ENCODE measurements at places on chromosomes 2 and 18.
A peak's percentile ranks its signal among the peaks of the same experiment; 100 is the strongest.

DNA sequence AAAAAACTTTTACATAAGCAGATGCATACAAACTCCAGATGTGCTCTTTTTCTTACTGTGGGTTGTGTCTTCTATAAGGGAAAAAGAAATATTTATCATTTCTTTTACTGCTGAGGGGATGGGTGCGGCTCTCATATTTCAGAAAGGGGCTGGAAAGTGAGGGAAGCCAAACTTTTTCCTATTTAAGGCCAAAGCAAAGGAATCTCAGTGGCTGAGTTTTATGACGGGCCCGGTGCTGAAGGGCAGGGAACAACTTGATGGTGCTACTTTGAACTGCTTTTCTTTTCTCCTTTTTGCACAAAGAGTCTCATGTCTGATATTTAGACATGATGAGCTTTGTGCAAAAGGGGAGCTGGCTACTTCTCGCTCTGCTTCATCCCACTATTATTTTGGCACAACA is at the start of gene COL3A1:
TSS of gene COL3A1 (plus strand) at position 210 of the 400 bp plus-strand sequence. CDS start at position 327, 117 bp downstream.
- DNase-seq: peak; percentile 53

- peak; percentile 49 for DNase-seq
These were observed 137.4 kb downstream of the SMAD7 start for GRCh38 chr18:48813321-48813720.

DNA sequence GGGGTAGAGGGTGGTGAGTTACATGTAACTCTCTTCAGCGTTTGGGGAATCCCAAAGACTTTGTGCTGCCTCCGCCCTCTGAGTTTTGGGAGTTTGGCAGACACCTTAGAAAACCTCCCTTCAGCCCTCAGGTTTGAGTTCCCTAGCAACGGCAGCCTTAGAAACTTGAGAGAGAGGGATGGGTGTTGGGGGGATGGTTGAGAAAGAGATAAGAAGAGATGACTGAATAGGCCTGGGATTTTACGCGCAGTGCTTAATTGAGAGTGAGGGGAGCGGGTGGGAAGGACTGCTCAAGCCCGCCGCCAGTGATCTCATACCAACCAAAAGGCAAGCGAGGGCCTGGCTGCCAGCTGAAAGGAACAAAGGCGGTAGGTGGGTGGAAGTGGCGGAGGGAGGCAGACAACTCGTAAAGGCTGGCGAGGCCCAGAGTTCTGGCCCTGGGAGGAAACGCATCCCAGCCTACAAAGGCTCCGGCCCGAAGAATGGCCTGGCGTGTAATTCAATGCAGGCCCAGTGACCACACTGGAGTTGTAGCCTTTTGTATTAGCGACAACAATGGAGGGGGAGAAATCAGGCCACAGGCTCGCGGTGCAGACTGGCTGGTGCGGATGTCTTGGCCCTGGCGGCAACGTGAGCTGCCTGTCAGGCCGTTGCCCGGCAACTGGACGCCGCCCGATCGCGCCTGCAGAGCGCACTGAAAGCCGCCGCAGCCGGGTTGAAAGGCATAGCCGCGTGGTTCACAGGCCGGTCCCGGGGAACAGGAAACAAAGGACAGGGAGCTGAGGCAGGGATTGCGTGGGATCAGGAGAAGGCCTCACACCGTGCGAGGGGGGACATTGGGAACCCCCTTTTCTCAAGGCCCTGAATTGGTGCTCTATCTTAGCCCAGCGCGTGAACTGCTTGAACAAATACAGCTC is 39.9 kb upstream of the DARS1 start:
- DNase-seq: peak; percentile 98

- DNase-seq: no peak
These were observed 75.7 kb downstream of the TRIM43 start for GRCh38 chr2:95667480-95667879.

DNA sequence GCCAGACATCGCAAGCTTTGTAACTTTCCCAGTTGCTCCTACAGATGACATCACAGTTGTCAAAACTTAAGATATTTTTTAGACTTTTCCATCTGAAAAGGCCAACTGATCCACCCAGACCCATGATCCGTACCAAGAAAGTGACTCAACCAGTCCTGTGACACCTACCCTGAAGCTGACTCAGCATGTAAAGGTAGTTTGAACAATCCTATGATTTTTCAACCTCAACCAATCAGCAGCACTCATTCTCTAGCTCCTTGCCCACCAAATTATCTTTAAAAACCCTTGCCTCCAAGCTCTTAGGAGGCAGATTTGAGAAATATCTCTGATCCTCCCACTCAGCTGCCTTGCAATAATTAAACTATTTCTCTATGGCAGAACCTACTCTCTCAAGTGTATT is 1686.7 kb upstream of the LRRTM1 start:
- DNase-seq: no peak

GRCh38 chr2:59174536-59175243 is 933.6 kb upstream of the FANCL start:
- no peak for DNase-seq

- peak; percentile 91 for DNase-seq
These were observed 281.8 kb upstream of the ZEB2 start for GRCh38 chr2:144801766-144802165.

Measured in islet precursor cell (in vitro differentiated cells).